ENCODE measurements at places on chromosomes 5 and 9.
A peak's percentile ranks its signal among the peaks of the same experiment; 100 is the strongest.

DNA sequence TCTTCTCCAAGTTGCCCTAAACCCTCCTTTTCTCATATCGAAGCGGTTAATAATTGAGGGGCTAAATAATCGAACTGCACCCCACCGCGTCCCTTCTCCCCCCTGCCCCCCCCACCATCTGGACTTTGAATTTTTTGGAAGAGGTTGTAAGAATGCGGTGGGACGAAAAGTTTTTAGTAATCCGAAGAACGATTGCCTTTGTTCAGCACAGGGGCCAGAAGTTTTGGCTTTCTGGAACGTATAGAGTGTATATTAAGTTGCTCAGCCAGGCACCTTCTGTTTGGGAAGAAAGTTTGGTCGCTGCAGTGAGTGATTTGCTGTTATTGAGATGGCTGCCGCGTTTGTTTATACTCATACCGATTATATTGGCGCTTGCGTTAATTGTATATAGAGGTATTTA is 518 bp downstream of the ERBIN start:
- DNase-seq = no peak

DNA sequence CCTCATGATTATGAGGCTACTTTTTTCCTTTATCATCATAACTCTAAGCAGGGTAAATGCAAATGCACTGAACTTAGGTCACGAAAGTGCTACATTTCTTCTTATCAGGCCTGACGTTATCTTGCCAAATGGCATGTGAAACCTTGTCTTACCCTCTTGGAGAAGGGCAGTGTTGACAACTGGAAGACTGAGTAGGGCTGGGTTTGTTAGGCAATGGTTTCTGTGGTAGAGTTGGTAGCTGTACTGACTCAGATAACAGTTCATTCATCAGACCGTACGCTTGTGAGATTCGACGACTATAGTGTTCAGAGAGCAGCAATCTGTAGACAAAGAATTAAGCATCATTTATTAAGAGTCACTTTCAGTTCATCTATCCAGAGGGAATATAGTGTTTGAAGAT is 127.7 kb downstream of the CPLANE1 start:
- DNase-seq = no peak

DNA sequence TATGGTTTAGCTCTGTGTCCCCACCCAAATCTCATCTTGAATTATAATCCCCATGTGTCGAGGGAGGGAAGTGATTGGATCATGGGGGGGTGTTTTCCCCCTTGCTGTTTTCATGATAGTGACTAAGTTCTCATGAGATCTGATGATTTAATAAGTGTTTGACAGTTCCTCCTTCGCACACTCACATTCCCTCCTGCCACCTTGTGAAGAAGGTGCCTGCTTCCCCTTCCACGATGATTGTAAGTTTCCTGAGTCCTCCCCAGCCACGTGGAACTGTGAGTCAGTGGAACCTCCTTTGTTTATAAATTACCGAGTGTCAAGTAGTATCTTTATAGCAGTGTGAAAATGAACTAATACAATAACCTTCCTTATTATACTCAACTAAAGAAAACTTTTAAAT is 24.3 kb upstream of the TEX10 start:
- no peak for DNase-seq

GRCh38 chr9:37920471-37921167 is 16.7 kb upstream of the SLC25A51 start:
- no peak for DNase-seq

DNA sequence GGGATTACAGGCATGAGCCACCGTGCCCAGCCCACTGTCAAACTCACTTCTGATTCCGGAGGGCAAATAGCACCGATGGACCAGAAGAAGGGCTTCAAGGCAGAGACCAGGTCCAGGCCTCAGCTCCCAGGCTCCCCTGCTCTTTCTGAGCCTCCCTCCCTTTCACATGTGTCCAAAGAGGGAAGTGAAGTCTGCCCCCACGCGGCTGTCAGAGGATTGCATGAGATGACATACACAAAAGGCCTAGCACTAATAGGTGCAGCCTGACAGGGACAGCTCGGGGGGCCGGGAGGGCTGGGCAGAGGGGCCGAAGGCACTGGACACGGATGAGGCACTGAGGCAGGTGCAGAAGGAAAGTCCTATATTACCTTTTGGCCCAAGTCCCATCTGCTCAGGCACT is 16.1 kb downstream of the FBP1 start:
- DNase-seq = no peak

DNA sequence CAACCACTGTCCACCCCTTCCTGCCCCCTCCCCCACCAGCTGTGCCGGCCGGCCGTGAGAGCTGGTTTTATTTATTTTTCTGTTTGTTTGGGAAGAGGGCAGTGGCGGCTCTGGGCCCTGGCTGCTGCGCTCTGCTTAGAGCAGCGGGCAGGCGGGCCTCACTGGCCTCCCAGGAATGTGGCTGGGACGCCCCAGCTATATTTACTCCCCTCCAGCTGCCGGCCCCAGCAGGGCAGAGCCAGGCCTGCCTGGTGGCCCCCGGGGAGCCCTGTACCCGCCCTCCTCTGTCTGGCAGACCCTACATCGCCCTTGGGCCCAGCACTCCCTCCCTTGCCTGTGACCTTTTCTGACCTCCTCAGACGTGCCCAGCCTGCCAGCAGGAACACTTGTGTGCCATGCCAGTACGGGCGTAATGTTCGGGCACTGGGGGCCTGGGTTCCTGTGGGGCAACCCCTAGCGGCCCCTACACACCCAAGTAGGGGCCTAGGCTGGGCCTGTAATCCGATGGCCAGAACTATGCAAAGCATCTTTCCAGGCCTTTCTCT is 7.7 kb downstream of the CXXC5 start:
- DNase-seq = no peak

- no peak for DNase-seq
These were observed 237.5 kb downstream of the CHSY3 start for GRCh38 chr5:130141659-130142320.

DNA sequence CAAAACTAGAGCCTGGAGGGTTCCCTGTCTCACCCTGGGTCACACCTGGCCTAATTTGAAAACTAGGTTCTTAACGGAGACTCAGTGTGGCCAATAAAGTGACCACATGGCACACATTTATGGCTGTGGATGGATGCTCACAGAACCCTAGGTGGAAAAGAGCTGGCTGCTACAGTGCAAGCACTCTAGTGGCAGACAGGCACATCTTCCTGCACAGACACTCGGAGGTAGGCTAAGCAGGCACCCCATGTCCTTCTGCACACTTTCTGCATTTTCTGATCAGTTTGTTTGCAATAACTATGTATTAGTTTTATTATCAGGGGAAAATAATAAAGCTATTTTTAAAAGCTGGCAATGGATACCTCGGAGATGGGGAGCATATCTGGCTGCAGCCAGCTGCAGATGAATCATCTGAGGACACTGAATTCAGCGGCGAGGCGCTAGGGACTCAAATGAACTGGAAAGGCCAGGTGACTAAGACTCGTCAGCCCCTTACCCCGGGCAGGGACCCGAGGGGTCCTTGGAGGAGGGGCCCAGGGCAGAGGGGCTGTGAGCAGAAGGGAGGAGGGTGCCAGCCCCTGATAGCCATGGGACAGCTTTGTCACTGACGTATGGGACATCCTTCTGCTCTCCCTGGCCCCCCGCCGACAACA is 96.2 kb downstream of the OLFM1 start:
- DNase-seq = no peak

- no peak for DNase-seq
These were observed 367.9 kb upstream of the GRAMD2B start for GRCh38 chr5:126055348-126055729.

- no peak for DNase-seq
These were observed 2.1 kb downstream of the EDIL3 start for GRCh38 chr5:84382363-84383295.

GRCh38 chr9:36276781-36277181 is 18.5 kb upstream of the GNE start:
- DNase-seq = no peak

DNA sequence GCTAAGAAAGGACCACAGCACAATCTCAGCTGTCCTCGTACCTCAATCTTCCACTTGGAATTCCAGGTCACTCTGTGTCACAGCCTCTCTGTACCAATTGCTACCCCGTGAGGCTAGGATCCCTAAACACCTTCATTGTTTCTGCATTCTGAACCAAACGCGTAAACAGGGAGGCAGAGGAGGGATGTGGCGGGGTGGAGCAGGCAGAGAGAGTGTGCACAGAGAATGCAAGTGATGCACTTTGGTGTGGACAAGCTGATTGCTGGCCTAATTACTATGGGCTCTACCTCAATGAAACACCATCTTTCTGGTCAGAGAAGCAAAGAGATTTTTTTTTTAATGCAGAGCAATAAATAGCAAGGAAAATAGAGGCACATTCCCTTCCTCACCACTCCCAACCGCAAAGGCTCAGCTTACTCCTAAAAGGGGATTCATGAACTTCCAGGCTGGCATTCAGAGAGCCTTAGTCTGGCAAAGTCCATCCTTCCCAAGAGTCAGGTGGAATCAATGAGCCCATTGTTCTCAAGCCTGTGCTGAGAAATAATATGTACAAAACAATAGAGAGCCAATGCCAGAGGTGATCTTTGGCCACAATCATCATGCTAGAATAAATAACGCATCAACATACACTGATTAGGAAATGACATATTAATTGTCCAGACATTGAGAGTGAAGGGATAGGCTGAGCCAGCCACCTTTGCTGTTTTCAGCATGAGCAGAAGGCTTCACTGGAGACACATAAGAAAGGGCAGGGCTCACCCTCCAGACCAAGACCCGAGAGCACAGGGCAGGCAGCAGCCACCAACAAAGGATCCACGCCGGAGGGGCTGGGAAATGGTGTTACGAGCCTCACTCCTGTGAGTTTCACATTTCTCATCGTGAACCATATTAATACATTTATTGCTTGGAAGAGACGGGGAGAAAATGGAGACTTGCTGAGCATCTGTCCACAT is 278.8 kb downstream of the ENC1 start:
- no peak for DNase-seq

- no peak for DNase-seq
These were observed 196.4 kb downstream of the RFX3 start for GRCh38 chr9:3329361-3329760.

- DNase-seq = no peak
These were observed 299.7 kb downstream of the NPR3 start for GRCh38 chr5:33010846-33011245.

DNA sequence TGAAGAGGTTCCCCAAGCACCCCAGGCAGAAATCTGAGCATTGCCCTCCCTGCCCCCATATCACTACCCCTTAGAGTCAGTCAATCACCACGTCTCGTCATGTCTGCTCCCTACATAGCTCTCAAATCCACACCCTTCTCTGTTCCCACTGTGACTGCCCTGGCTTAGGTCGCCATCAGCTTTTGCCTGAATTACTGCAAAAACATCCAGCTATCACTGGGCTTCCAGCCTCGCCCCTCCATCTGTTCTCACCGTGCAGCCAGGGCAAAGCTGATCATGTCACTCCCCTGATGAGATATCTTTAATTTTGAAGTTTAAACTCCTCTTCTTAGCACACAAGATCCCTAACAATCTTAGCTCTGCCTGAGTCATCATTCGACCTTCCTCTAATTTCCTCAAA is 89.6 kb upstream of the TBC1D2 start:
- no peak for DNase-seq

GRCh38 chr9:112841261-112841660 is 49.4 kb downstream of the SLC46A2 start:
- no peak for DNase-seq

- DNase-seq = peak; percentile 59
These were observed at the start of gene SNX30 for GRCh38 chr9:112750016-112750763. SNX30 (plus strand) TSS chr9:112750760; CDS start chr9:112751002, 242 bp downstream.

- DNase-seq = no peak
These were observed 11.0 kb downstream of the RGS3 start for GRCh38 chr9:113474360-113475028.

DNA sequence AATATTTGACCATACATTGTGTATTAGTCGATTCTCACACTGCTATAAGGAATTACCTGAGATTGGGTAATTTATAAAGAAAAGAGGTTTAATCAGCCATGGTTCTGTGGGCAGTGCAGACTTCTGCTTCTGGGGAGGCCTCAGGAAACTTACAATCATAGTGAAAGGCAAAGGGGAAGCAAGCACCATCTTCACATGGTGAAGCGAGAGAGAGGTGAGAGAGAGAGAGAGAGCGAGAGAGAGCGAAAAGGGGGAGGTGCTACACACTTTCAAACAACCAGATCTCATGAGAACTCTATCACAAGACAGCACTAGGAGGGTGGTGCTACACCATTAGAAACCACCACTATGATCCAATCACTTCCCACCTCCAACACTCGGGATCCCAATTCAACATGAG is 4.1 kb upstream of the GRAMD2B start:
- no peak for DNase-seq

- no peak for DNase-seq
These were observed 115.0 kb downstream of the KIAA1958 start for GRCh38 chr9:112601636-112602035.
